Stimulated activated CD4-positive, alpha-beta T cell treated with anti-CD3 and anti-CD28 coated beads, Interleukin-4, amount 100 ng/mL, for 48 hours (primary cell): ENCODE measurements at places on chromosomes 5 and 9.

DNA sequence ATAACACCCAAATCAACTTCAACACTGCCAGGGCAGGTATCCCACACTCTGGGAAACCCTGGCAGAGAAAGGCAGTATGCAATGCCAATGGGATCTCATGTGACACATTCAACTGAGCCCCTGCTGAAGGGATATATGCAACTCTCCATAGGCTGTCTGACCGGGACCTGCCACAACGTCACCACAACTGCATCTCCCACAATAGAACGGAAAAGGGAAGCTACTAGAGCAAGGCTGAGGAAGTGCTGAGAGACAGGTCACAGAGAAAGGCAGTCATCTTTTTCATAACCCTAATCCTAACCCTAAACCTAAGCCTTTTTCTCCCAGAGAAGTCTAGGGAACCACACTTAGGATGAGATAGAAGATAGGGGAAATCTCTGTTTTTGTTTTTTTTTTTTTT, 345.9 kb upstream of the CD180 start:
- no peak for DNase-seq

GRCh38 chr5:71695595-71695994, 23.5 kb upstream of the CARTPT start:
- DNase-seq: no peak

- DNase-seq: peak; percentile 21
Measured at GRCh38 chr9:137255448-137256114, 454 bp downstream of the NELFB start.

- no peak for DNase-seq
Measured at GRCh38 chr5:45089870-45090269, 281.1 kb downstream of the MRPS30 start.

- DNase-seq: no peak
Measured at GRCh38 chr5:95759634-95760033, 28.5 kb downstream of the RHOBTB3 start.

DNA sequence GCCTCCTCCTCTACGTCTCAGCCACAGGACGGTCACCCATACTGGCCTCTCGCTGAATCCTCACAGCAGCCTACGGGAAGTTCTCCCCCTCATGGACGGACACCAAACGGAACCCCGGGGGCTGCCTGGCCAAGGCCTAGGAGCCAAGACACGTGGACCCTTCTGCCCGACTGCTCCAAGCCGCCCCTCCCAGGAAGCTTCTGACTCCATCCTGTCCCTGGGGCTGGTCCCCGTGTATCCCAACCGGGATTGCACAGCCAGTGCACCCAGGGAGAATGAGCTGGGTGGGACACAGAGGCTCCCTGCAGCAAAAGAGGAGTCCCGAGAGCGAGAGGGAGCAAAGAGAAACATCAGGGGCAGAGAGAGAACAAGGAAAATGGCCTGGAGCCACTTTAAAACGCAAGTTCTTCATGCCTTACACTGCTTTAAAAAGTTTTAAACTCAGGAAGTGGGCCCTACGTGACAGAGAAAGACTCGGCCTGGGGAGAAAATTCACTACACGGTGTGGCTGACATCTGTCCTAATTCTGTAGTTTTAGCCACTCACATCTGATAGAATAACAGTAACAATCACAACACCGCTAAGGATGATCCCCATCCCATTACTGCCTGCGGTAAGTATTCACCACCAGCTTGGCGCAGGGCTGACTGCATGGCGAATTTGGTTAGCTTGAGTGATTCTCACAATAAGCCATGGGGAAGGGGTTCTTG, 3.0 kb downstream of the FAM78A start:
- DNase-seq: no peak

DNA sequence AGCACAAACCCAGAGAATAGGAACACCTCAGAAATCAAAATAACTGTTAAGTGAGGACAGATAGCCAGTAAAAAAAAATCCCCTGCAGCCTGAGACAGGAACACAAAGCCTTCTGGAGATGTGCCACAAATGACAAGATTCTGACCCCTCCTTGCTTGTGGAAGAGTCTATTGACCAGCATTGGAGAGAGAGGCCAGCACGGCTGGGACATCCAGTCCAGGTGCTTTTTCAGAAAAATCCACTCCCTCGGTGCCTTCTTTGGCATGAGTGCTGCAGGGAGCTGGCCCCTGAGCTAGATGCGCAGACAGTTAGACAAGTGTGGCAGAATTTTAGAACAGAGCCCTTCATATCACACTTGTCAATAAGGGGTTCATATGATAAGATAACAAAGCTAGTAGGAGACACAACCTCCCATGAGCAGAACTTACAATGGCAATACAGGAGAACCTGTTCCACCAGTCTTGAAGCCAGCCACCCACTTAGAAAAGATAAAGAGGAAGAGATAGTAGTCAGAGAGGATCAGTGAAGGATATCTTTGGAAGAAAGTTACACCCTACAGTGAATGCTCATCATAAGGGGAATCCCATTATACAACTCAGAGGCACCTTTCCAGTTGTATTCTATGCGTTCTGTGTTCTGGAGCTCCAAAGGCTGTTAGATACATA, 298.4 kb downstream of the TLE1 start:
- DNase-seq: no peak

- DNase-seq: no peak
Measured at GRCh38 chr5:150386024-150386855, 26.5 kb downstream of the CD74 start.

DNA sequence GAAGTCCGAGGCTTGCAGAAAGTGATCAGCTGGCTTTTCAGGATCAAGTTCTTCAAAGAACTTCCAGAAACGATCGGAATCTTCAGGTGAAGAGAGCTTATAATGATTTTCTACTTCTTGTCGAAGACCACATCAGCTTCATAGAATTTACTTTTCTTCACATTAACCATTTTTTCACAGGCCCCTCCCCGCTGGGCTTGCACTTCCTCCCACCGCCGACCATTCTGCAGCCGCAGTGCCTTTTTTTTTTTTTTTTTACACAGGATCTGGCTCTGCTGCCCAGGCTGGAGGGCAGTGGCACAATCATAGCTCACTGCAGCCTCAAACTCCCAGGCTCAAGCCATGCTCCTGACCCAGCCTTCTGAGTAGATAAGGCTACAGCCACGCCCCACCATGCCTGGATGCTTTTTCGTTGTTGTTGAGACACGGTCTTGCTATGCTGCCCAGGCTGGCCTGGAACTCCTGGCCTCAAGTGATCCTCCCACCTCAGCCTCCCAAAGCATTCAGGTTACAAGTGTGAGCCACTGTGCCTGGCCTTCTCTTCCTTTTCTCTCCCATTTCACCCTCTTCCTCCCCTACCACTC, 15.3 kb upstream of the RNF130 start:
- no peak for DNase-seq
